ENCODE measurements at places on chromosomes 7 and 10.

DNA sequence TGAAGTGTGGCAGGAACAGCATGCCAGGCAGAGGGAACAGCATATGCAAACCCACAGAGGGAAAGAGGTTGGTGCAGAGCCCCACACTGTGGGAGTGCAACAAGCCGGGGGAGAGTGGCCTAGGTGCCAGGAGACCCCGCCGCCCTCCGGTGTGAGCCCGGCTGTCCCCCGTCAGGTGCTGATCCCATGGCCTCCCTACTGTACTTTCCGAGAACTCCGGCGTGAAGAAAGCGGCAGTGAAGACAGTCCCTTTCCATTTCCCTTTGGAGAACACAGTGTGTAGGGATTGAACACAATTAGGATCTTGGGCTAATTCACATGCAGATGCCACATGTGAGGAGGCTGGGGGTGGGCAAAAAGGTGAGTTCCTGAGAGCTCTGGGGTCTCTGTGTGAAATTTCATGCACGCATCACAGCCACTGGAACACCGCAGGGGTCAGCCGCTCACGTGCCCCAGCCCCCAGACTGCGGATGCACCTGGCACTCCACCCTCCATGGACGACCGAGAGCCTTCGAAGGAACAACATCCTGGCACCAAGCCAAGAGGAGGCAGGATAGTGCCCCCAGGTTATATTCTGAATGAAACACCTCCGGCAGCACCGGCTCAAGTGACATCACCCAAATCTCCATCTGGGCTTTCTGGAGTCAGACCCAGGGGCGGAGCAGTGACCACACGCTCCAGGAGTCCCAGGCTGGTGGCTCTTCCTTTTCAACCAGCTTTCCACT lies 82.1 kb upstream of the PPP2R2D start:
- DNase-seq = peak; percentile 42

DNA sequence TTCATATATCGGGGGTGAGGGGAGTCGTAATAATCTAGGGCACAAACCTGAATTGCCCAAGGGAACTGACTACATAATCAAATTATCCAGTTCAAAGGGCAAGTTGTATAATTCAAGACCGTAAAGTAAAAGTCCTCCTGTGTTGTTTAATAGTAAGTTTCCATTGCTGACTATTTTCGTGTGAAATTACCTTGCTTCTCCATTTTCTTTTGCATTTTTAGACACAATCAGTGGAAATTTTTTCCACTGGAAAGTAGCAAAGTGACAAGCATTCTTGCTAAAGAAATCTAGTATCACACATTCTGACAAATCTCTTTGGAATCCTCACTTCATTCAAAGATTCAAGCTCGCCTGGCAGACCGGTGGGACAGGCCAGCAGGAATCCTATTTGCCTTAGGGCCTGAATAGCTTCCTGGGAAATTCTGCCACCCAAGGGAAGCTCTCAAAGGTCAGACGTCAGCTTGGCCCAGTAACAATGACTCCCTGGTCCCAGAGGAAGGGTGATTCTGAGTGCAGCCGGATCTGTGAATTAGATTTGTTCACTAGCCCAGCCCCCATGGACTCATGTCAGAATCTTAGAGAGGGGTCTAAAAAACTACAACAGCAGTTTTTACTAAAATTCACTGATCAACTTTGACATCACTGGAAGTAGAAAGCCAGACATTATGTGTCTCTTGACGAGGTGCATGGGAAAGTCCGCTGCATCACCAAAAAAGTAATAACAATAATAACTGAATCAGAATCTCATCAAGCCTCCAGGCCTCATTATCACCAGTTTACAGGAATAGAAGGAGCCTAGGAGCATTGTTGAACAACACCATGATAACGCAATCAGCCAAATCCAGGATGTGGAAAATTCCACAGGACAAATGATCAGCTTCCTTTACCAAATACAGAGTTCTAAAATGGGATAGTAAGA lies 161.0 kb downstream of the SKIDA1 start:
- DNase-seq = no peak

- DNase-seq = no peak
Measured at GRCh38 chr7:68610701-68611100, 987.6 kb upstream of the AUTS2 start.

DNA sequence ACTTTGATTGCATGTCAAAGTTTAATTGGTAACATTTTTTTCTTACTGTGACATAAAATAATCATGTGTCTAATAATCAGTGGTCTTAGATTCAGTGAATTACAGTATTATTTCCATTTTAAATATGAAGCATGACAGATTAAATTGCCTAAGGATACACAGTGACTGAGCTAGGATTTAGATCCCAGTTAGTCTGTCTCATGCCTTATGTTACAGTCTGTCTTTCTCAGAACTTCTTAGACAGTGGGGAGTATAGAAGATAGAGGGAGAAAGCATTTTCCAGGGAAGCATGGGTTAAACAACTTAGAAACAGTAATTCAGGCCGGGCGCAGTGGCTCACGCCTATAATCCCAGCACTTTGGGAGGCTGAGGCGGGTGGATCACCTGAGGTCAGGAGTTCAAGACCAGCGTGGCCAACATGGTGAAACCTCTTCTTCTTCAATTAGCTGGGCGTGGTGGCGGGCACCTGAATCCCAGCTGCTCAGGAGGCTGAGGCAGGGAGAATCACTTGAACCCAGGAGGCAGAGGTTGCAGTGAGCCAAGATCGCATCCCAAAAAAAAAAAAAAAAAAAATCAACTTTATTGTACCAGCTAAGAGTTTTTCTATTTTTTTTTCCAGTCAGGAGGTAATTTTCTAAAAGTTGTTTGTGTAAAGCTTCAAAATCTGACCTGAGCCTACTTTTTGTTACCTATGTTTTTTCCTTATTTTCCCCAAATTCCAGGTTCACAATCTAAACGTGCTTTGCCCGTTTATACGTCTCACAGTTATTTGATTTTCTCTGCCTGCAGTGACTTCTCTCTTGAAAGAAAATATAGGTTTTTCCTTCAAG lies 3.3 kb downstream of the CASD1 start:
- no peak for DNase-seq

DNA sequence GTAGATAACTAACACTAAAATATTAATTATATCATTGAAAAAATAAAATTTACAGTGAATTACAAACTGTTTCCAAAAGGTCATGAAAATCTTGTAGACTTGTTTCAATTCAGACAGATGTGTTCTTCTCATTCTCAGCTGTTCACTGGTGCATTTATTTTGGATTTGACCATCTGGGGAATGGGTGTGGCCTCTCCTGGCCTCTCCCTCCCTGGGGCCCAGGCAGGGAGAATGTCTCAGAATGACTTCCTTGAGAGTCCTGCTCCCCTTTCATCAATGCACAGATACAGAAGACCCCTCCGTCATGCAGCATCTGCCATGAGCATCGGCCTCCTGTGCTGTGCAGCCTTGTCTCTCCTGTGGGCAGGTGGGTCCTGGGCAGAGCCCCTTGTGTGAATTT lies 192.8 kb upstream of the PRSS58 start:
- no peak for DNase-seq

DNA sequence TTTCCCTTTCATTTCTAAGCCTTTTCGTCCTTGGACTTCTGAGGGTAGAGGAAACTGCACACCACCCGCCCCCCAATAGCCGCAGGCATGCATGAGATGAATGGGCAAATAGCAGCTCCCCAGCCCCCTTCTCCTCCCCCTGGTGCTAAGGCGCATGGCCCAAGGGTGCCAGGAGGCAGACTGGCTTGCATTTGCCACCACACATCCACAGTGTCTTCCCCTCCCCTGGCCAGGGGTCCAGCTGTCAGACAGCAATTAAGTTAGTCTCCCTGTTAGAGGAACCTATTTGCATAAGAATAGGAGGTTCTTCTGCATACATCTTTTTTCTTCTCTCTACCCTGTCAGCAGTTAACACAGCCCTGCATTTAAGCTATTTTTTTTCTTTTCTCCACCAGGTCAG lies 20.2 kb downstream of the TOMM7 start:
- no peak for DNase-seq

DNA sequence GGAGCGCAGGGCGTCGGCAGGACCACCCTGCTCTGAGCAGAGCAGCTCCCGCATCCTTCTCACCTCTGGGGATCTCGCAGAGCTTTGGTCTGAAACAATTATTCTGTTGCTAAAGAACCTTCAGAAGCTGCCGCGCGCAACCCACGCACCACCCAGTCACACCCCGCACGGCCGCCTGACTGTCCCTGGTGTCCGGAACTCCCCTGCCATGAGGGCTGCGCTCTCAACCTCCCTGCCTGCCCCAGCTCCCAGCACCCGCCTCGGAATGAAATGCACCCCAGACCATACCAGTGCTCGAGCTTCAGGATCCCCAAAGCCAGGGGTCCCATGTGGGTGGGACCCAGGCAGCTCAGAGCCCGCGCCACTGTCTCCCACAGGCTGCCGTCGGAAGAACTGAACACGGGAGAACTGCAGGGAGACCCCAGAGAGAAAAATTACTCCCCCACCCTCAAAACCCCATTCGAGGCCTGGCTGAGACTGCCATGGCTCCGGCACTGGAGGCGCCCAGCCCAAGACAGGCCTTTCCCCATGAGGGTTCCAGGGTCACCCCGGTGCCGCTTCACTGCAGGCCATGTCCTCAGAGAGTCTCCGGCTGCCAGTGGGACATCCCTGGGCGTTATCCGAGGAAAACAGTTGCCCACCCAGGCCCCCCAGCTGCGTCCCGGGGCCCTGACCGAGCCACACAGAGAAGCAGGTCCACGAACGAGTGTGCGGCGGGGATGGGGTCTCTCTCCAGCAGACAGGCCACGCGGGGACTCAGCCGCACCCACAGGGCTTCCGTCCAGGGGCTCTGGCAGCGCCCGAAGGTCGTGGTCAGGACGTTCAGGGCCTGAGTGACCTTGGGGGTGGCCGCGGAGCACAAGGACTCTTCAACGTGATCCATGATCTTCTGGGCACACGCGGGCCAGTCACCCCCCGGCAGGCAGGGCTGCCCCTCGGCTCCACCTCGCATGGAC lies 12.1 kb downstream of the BRAT1 start:
- DNase-seq = no peak

- no peak for DNase-seq
Measured at GRCh38 chr7:143043391-143043790, 8.8 kb upstream of the OR6V1 start.

DNA sequence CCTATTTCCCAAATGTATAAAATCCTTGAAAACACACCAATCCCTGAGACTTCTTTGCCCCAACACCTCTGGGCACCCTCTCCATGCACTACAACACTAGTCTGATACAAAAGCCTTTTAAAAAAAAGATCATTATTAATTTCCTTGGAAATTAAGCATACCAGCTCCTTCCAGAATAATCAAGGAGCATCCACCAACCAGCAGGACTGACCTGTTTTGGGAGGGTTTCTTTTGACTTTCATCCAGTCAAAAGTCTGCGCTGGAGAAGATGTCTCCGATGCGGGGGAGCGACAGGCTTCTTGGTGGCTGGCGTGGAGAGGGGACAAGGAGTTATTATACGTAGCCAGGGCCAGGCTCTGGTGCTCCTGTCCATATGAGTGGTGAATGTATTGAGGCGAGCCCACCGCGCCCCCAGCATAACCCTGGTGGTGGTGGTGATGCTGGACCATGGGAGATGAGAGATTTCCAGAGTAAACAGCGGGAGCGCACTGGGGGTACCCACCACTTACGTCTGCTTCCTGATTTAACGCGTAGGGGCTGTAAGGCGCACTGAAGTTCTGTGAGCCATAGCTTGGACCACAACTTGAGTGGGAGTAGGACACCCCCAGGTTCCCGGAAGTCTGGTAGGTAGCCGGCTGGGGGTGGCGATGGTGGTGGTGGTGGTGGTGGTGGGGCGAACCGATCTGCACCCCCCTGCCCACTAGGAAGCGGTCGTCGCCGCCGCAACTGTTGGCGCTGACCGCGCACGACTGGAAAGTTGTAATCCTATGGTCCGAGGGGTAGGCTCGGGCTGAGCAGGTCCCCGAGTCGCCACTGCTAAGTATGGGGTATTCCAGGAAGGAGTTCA lies 527 bp downstream of the HOXA1 start:
- DNase-seq = no peak
